ENCODE measurements at places on chromosomes 11 and 22.
A peak's percentile ranks its signal among the peaks of the same experiment; 100 is the strongest.

DNA sequence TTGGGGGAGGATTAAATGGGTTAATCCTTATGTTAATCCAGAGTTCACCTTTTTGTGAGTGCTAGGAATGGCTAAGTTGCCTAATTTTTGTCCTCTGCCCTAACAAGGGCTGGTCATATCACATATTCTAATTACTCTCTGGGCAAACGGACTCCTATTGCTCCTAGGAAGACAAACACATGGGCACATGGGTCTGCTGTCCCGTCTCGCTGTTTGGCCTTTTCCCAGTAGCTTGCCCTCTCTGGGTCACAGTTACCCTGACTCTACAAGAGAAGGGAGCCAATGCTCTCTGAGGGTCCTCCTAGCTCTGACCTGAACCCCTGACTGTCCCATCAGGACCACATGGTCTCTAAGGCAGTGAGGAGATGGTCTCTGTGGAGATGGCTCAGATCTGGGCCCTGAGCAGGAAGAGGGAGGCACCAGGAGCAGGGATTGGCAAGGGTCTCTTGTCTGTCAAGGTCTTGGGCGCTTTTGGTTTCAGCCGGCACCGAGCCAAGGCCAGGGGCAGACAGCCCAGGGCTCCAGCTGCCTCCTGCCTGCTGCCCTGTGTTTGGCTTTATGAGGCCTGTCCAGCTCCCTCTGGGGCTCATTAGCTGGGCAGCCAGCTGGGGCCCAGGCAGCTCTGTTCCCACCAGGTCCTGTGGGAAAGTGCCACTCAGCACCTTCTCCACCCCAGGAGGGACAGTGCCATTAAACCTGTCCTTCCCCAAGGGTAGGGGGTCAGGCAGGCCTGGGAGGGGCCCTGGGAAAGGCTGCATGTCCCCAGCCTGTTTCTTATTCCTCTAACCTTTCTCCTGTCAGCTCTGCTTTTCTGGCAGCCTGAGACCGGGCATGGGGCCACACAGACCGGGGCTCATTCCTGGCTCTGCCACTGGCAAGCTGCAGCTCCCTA lies 559.9 kb downstream of the MN1 start:
- H3K27ac ChIP-seq: peak overlapping the region; percentile 50
- peaks cover 33% of the 10 kb centered on the region for H3K4me1 ChIP-seq
- H3K27me3 ChIP-seq: no peaks in the 10 kb centered on the region
- H3K36me3 ChIP-seq: no peaks in the 10 kb centered on the region
- H3K4me3 ChIP-seq: no peak overlapping the region
- DNase-seq: peak; percentile 43

GRCh38 chr11:125583496-125583895 lies 9.2 kb upstream of the STT3A start:
- H3K36me3 ChIP-seq: peaks cover 25% of the 10 kb centered on the region
- no peak for DNase-seq
- H3K4me3 ChIP-seq: no peak overlapping the region
- no peaks in the 10 kb centered on the region for H3K27me3 ChIP-seq

- no peak overlapping the region for H3K4me3 ChIP-seq
- H3K4me1 ChIP-seq: peaks cover 5% of the 10 kb centered on the region
- no peak overlapping the region for H3K27ac ChIP-seq
- H3K27me3 ChIP-seq: no peaks in the 10 kb centered on the region
- H3K36me3 ChIP-seq: peaks cover 78% of the 10 kb centered on the region
- DNase-seq: no peak
Measured at GRCh38 chr22:42814616-42815015, 42.5 kb downstream of the ARFGAP3 start.

- DNase-seq: no peak
- H3K27me3 ChIP-seq: peaks cover 78% of the 10 kb centered on the region
- no peak overlapping the region for H3K27ac ChIP-seq
- H3K4me3 ChIP-seq: no peak overlapping the region
- H3K4me1 ChIP-seq: peaks cover 3% of the 10 kb centered on the region
- no peaks in the 10 kb centered on the region for H3K36me3 ChIP-seq
Measured at GRCh38 chr22:37070744-37071143, 19.2 kb downstream of the KCTD17 start.

DNA sequence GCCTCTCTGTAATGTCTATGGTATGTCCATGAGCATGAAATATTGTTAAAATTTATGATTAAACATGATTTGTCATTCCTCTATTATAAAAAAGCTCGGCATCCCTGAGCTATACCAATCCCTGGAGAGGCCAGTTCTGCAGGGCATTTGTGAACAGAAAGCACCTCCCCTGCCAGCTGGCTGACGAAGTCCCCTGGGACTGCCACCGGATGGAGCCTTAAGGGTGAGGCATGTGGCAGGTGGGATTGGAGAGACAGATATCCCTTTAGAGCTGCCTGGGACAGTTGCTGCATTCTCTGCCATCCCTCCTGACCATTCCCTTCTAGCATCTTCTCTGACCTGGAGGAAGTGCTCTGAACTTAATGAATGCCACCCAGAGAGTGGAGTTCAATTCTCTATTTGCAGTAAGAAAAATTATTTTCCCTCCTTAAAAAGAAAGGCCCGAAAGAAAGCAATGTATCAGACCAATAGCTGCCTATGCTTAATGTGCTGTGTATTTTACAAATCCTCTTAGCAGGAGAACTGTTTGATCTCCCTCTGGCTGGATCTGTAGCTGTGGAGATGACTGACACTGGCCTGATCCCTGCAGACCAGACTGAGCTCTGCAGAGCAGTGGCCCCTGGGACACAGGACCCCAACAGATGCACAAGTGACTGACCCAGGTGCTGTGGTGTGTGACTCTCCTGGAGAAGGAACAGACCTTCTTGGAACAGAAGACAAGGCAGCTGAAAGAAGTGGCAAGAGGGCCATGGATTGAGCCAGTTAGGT lies 219.0 kb upstream of the NAV2 start:
- H3K36me3 ChIP-seq: no peaks in the 10 kb centered on the region
- H3K27ac ChIP-seq: no peak overlapping the region
- no peak overlapping the region for H3K4me3 ChIP-seq
- no peaks in the 10 kb centered on the region for H3K27me3 ChIP-seq
- H3K4me1 ChIP-seq: no peaks in the 10 kb centered on the region
- no peak for DNase-seq

DNA sequence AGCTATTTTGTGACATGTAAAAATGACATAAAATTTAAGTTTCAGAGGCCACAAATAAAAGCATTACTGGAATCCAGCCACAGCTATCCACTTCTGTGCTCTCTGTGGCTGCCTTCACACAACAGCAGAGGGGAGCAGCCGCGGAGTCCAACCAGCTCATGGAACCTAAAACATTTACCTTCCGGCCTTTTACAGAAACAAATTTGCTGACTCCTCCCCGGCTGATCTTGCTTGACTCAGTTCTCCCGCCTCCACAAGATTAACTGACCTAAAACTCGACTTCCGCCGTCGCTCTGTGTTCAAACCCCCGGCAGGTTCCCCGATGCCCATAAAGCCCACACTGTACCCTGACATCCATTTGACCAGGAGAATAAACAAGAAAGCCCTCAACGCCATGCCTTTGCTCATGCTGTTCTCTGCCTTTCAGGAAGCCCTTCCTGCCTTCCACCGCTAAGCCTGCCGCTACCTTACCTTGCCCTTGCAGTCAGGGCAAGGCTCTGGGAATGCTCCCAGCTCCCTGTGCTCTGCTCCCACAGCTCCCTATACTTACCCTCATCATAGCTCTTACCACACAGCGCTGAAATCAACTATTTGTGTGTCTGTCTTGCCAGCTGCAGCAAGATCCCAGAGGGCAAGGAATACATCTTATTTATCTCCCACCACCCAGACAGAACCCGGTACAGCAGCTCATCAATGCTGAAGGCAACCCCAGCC lies 35.4 kb downstream of the MICAL3 start:
- H3K4me3 ChIP-seq: no peak overlapping the region
- H3K27me3 ChIP-seq: no peaks in the 10 kb centered on the region
- peak overlapping the region; percentile 15 for H3K27ac ChIP-seq
- no peak for DNase-seq
- peaks cover 51% of the 10 kb centered on the region for H3K4me1 ChIP-seq

DNA sequence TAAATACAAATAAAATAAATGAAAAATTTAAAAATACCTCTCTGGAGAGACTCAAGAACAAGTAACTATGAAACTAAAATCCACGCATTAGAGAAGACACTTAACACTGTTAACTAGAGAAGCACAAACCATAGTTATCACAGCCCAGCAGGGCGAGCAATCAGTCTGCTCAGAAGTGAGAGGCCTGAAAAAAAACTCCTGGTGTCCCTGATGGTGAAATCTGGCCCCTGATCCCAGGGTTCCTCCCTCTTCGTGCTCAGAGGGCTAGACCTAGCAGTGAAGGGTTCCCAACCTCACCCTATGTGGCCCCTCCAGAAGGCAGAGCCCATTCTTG lies 49.7 kb upstream of the VPREB1 start:
- no peak overlapping the region for H3K27ac ChIP-seq
- no peak for DNase-seq
- no peak overlapping the region for H3K4me3 ChIP-seq
- no peaks in the 10 kb centered on the region for H3K4me1 ChIP-seq
- H3K27me3 ChIP-seq: peaks cover 34% of the 10 kb centered on the region

DNA sequence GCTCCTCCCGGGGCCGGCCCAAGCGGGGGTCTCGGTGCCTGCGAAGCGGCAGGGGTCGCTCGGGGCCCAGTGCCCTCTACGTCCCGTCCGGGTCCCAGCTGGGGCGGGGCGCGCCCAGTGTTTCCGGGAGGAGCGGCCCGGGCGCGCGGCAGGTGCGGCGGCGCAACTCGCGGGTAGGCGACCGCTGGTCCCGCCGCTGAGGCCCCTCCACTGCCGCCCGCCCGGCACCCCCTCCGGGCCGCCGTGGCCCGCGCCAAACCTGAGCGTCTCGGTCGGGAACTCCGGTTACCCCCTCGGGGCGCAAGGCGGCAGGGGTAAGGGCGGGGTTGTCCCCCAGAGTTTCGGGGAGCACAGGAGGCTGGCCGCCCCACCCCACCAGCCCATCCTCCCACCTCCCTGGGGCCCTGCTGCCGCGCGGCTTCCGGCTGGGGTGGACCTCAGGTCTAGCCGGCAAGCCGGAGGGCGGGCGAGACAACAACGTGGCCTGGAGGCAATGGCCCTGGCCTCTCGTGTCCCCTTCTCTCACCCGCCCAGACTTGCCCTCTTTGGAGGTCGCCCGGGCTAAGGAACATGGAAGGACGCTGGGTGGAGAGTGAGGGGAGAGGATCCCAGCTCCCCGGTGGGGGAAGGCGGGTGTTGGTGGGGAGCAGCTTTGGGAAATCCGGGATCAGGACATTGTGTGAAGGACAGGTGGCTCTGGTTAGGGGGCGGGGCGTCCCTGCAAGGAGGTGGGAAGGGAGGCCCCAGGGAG lies 398 bp upstream of the CRACR2B start:
- H3K27me3 ChIP-seq: no peaks in the 10 kb centered on the region
- H3K4me3 ChIP-seq: peak overlapping the region; percentile 47
- DNase-seq: no peak

- no peak overlapping the region for H3K27ac ChIP-seq
- no peak for DNase-seq
- peaks cover 30% of the 10 kb centered on the region for H3K4me1 ChIP-seq
- no peak overlapping the region for H3K4me3 ChIP-seq
- H3K27me3 ChIP-seq: no peaks in the 10 kb centered on the region
Measured at GRCh38 chr11:2771758-2772466, 72.1 kb upstream of the KCNQ1OT1 start.
